ENCODE measurements at places on chromosomes 6 and 20. TPM values are rescaled to one million over a fixed set of nuclear protein-coding genes. Genes with fewer than 3 reads are reported as not detected.
A peak's percentile ranks its signal among the peaks of the same experiment; 100 is the strongest.

DNA sequence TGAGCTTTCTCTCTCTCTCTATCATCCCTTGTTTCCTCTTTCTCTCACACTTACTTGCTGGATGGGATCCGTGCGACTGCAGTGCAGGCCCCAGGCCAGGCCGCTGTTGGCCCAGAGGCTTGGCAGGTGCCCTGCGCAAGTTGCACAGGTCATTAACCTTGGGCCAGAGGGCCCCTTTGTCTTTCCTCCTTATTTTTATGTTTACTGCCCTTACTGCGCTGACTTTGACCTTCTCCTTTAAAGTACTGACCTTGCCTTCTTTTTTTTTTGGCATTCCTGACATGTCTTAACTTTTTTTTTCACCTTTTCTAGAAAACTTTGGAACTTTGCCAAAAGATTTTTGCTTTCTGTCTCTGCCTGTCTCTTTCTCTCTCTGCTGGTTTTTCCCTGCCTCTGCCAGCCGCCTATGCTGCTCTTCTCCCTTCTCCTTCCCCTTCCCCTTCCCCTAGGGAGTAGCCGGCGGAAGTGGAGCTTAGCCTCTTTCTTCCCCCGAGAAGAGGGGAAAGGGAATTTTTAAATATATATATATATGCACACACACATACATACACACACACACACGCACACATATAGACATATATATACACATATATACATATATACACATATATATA is 59.6 kb upstream of the CDH4 start:
- no peak overlapping the region for H3K4me3 ChIP-seq
- H3K27me3 ChIP-seq: no peaks in the 10 kb centered on the region
- no peaks in the 10 kb centered on the region for H3K4me1 ChIP-seq
- peak overlapping the region; percentile 51 for H3K27ac ChIP-seq
- H3K36me3 ChIP-seq: no peaks in the 10 kb centered on the region

GRCh38 chr6:137313928-137314855 is 95.0 kb upstream of the IFNGR1 start:
- H3K36me3 ChIP-seq: no peaks in the 10 kb centered on the region
- H3K27ac ChIP-seq: no peak overlapping the region
- no peaks in the 10 kb centered on the region for H3K27me3 ChIP-seq
- peaks cover 10% of the 10 kb centered on the region for H3K4me1 ChIP-seq
- H3K4me3 ChIP-seq: no peak overlapping the region

GRCh38 chr6:34560366-34561226 is 4.5 kb upstream of the SPDEF start:
- H3K4me3 ChIP-seq: no peak overlapping the region
- no peaks in the 10 kb centered on the region for H3K4me1 ChIP-seq
- H3K36me3 ChIP-seq: no peaks in the 10 kb centered on the region
- no peak for DNase-seq

DNA sequence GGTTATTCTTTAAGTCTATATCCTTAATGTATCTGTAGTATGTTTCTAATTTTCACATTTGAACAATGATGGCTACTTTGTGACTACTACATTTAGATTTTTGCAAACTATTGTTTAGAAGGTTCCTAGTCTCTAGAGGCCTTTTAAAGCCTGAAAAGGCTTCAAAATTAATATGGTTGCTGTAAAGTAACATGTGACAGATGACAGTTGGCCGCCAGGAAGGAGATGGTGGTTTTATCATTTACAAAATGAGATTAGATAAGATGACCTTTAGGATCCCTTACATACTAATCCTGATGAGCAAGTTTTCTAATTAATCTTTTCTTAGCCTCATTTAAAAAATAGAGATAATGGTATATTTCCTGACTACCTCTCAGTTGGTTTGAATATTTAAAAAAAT is 18.8 kb downstream of the SCAF8 start:
- H3K4me3 ChIP-seq: no peak overlapping the region
- no peaks in the 10 kb centered on the region for H3K36me3 ChIP-seq
- no peak overlapping the region for H3K27ac ChIP-seq
- DNase-seq: no peak
- H3K4me1 ChIP-seq: peaks cover 4% of the 10 kb centered on the region

- no peak overlapping the region for H3K4me3 ChIP-seq
- peaks cover 7% of the 10 kb centered on the region for H3K4me1 ChIP-seq
- H3K27me3 ChIP-seq: no peaks in the 10 kb centered on the region
- H3K27ac ChIP-seq: no peak overlapping the region
- H3K36me3 ChIP-seq: no peaks in the 10 kb centered on the region
- no peak for DNase-seq
Measured at GRCh38 chr6:5566718-5567117, 305.4 kb downstream of the FARS2 start.

- no peak for DNase-seq
- no peaks in the 10 kb centered on the region for H3K4me1 ChIP-seq
Measured at GRCh38 chr6:120671519-120671918, 662.8 kb downstream of the TBC1D32 start.

DNA sequence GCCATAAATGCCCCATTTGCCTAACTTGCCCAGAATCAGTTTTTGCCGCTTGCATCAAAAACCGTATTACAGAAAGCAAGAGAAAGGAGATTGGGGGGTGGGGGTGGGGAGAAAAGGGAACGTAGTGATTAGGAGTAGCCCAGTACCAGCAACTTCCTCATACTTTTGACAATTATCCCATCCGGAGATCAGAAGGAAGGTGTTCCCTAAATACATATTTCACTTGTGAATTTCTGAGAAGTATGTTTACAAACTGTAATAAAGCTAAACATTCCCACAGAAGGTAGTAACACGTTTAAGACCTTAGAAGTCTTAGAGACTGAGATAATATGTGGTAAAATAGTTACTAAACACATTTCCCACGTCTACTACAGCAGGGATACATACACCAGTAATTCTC is 14.5 kb downstream of the PREP start:
- no peak overlapping the region for H3K4me3 ChIP-seq
- no peaks in the 10 kb centered on the region for H3K36me3 ChIP-seq
- no peaks in the 10 kb centered on the region for H3K27me3 ChIP-seq
- no peaks in the 10 kb centered on the region for H3K4me1 ChIP-seq

DNA sequence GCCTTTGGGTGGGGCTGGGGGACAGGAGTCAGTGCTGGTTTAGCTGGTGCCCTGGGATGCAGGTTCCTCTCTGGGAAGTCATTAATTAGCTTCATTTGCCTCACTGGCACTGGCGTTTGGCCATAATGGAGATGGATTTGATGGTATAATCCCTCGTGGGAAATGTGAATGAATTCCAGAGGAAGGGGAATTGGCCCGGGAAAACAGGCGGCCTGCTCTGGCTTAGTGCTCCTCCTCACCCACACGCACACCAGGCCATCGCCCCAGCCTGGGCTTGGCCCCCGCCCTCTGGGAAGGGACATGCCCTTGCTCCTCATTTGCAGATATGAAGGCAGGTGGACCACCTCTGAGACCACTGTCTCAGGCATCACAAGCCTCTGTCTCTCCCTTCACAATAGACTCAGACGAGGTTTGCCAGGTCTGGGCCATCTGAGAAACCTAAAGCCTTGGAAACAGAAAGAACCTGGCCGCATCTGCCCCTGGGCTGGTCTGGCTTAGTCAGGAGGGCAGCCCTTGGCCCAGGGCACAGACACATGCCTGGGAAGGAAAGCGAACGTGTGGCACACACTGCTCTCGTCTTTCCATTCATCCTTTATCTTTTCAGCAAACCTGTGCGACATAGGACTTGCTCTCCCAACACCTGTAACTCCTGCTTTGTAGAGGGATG is 199.2 kb upstream of the CDH4 start:
- DNase-seq: peak; percentile 20
- H3K36me3 ChIP-seq: no peaks in the 10 kb centered on the region
- no peak overlapping the region for H3K27ac ChIP-seq
- peaks cover 57% of the 10 kb centered on the region for H3K27me3 ChIP-seq
- H3K4me3 ChIP-seq: no peak overlapping the region
- H3K4me1 ChIP-seq: peaks cover 6% of the 10 kb centered on the region

GRCh38 chr6:127457456-127458064 is 1.6 kb downstream of the KIAA0408 start:
- H3K4me1 ChIP-seq: peaks cover 59% of the 10 kb centered on the region
- peak; percentile 79 for DNase-seq
- no peaks in the 10 kb centered on the region for H3K27me3 ChIP-seq
- H3K4me3 ChIP-seq: no peak overlapping the region

GRCh38 chr6:40819182-40819834 is 219.7 kb downstream of the UNC5CL start:
- H3K4me1 ChIP-seq: peaks cover 19% of the 10 kb centered on the region
- no peak overlapping the region for H3K4me3 ChIP-seq
- no peak overlapping the region for H3K27ac ChIP-seq
- no peaks in the 10 kb centered on the region for H3K27me3 ChIP-seq

DNA sequence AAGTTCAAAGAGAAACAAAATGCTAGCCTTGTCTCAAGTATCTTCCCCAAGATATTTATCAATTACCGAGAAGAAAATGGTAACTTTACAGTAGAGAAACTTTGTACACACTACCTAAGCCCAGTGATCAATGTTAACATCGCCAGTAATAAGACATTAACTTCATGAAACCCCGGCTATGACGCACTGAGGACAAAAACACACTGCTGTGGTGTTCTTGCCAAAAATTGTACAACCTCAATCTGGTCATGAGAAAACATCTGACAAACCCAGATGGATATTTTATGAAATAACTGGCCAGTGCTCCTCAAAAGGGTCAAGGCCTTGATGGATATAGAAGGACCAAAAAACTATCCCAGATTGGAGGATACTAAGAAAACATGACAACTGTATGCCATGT is 85.5 kb upstream of the DTNBP1 start:
- DNase-seq: no peak
- H3K27ac ChIP-seq: no peak overlapping the region
- H3K4me1 ChIP-seq: no peaks in the 10 kb centered on the region
- no peaks in the 10 kb centered on the region for H3K27me3 ChIP-seq
- no peak overlapping the region for H3K4me3 ChIP-seq

DNA sequence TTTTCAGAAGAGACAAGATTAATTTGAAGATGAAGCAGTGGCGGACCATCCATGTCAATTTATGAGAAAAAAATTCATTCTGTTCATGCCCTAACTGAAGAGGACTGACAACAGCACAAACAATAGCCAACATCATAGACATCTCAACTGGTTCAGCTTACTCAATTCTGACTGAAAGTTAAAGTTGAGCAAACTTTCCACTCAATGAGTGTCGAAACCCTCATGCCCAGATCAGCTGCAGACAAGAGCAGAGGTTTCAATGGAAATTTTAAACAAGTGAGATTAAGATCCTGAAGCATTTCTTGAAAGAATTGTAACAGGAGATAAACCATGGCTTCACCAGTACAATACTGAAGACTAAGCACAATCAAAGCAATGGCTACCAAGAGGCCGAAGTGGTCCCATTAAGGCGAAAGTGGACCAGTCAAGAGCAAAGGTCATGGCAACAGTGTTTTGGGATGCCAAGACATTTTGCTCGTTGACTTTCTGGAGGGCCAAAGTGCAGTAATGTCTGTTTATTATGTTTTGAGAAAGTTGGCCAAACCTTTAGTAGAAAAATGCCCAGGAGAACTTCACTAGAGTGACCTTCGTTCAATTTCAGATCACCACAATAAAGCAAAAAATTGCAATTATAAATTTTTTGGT is 6.1 kb upstream of the SFT2D1 start:
- no peaks in the 10 kb centered on the region for H3K4me1 ChIP-seq
- no peaks in the 10 kb centered on the region for H3K27me3 ChIP-seq
- no peaks in the 10 kb centered on the region for H3K36me3 ChIP-seq
- DNase-seq: no peak

DNA sequence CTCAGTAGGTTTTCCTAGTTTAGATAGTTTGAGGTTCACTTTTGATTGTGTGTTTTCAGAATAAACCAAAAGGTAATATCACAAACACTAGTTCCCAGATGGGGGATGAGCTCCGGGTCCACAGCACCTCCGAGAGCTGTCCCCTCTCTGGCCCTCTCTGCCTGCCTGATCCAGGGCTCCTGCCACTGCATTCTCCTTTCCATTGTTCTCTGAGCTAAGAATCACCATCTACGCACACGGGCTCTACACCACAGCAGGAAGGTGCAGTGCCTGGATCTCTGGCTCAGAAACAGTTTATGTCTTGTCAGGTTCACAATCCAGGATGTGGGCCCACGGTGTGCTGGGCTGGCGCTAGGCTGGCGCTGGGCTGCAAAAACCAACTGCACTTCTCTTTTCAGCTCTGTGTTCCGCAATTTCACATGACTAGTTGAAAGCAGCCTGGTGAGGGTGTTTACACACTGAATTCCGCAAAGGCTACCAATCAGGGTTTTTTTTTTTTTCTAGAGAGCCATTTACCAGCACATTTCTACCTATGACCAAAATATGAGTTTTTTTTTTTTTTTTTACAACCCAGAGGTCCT is 167.5 kb downstream of the SOD2 start:
- H3K4me3 ChIP-seq: no peak overlapping the region
- H3K4me1 ChIP-seq: no peaks in the 10 kb centered on the region

GRCh38 chr6:152091851-152092341 is 284.4 kb downstream of the ESR1 start:
- DNase-seq: no peak
- no peaks in the 10 kb centered on the region for H3K4me1 ChIP-seq
- H3K36me3 ChIP-seq: no peaks in the 10 kb centered on the region
- H3K27ac ChIP-seq: no peak overlapping the region

GRCh38 chr20:24364482-24364881 is 104.9 kb upstream of the SYNDIG1 start:
- H3K4me1 ChIP-seq: no peaks in the 10 kb centered on the region
- H3K27ac ChIP-seq: no peak overlapping the region
- no peak overlapping the region for H3K4me3 ChIP-seq
- DNase-seq: no peak
- no peaks in the 10 kb centered on the region for H3K36me3 ChIP-seq

DNA sequence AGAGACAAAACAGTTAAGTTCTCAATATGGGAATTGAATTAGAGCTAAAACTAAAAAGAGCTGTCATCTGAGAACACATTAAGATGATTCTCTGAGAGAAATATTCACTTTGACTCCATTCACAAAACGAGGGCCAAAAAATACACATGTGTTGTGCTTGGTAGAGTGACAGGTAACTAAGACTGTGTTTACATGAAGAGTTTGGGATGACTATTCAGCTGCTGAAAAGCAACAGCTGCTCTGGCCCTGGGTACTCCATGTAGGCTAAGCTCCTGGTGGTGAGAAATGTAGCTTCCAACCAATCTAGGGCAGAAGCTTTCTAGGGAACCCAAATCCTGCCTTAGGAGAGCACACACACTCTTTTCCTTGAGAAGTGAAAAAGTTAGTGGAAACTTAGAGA is 184.5 kb downstream of the COL21A1 start:
- H3K36me3 ChIP-seq: peaks cover 20% of the 10 kb centered on the region
- H3K27me3 ChIP-seq: no peaks in the 10 kb centered on the region
- no peak for DNase-seq
- no peaks in the 10 kb centered on the region for H3K4me1 ChIP-seq
- H3K27ac ChIP-seq: no peak overlapping the region

The KCNK16 gene
- not detected for total RNA-seq

The ENPP1 gene
- 20.5 TPM for total RNA-seq

The CCNC gene
- total RNA-seq: 99.1 TPM

The PI16 gene
- total RNA-seq: not detected

The GJA10 gene
- total RNA-seq: not detected

The SLC17A1 gene
- total RNA-seq: not detected

The RHAG gene
- not detected for total RNA-seq
